Posterior vena cava (tissue), 2 donors: ENCODE measurements at places on chromosomes 12 and 14. TPM values are rescaled to one million over a fixed set of nuclear protein-coding genes. Genes with fewer than 3 reads are reported as not detected.
A peak's percentile ranks its signal among the peaks of the same experiment; 100 is the strongest.

FSCB gene
- total RNA-seq = not detected

SPTLC2 gene
- total RNA-seq = 27.3 TPM

SCN8A gene
- 0.65 TPM for total RNA-seq

DLGAP5 gene
- 0.69 TPM for total RNA-seq

SERPINA12 gene
- total RNA-seq = not detected

TCTN2 gene
- 7.6 TPM for total RNA-seq

- DNase-seq = no peak
Observed at GRCh38 chr14:67889455-67889854, 69.9 kb downstream of the RAD51B start.

DNA sequence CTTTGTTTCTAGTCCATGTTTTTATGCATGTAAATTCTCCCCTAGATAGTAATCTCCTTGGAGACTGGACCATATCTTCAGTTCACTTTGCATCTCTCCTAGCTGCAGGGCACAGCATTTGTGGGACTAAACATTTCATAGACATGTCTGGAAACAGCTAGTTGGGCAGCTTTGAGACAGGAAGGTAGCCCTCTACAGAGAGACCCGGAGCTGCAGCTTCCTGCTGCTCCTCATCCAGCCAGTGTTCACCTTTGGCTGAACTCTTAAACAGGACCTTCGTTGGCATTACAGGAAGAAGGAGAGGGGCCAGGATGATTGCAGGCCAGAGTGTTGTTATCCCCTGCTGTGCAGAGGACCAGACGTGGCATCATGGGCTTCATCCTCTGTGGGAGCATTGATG is 52.9 kb downstream of the GNS start:
- DNase-seq = no peak

GRCh38 chr14:99352688-99353280 is 80.8 kb upstream of the BCL11B start:
- peak; percentile 49 for DNase-seq

- DNase-seq = no peak
Observed at GRCh38 chr12:109114644-109115043, 1.7 kb upstream of the ACACB start.

DNA sequence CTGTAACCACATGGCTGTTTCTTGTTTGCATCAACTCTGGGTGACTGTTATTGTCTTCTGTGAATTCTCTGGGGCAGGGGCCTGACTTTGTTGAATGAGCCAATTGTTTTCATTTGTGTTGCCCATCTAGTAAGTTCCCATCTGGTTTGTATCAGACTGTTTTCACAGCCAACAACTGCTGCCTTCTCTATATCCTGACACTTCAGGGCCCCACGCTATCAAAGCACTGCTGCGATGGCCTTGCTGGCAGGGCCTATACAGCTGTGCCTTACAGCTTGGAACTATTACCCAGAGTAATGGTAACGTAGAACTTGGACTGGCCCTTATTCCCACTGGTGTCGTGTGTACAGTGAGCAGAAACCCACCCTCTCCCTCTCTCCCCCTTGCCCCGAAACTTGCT is 104.3 kb upstream of the DACT1 start:
- no peak for DNase-seq

DNA sequence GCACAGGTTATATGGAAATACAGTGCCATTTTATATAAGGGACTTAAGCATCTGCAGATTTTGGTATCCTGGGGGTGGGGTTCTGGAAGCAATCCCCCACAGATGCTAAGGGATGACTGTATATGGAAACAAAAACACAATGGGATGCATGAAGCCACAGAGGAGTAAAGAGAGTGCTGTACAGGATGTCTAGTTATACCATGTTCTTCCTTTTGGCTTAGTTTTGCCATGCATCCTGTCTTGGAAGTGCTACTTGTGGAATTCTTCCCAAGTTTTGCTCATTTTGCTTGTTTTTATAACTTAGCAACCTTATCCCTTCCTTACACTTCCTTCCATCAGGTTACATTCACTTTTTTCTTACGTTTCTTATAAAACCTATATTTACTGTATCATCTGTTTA is 55.6 kb downstream of the TRMT5 start:
- DNase-seq = no peak

GRCh38 chr12:56886319-56886718 is 47.9 kb downstream of the SDR9C7 start:
- no peak for DNase-seq

DNA sequence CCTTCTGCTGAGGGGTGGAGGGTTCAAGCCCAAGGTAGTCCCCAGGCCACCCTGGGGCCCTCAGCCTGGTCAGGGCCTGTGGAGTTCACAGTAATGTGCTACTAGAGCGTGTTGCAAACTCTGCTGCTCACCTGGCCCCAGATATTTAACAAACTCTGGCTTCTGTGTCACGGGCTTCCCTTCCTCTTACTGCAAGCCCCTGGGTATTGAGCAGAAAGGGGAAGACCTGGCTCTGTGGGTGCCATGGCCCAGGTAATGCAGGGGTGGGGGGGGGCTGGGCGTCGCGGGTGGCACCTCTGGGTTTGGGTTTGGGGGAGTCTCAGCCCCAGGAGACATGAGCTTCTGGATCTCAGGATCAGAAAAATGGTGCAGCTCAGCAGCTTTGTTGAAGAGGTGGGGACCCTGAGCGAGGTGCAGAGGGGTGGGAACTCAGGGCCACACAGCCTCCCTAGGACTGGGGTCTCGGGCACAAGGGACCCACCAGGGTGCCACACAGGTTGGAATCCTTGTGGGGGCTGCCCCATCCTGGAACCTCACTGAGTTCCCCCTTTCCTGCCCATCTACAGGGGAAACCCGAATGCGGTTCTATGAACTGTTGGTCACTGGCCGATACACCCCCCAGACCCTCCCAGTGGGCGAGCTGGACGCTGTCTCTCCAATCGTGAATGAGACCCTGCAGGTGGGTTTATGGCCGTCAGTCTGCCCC is 4.0 kb downstream of the SETD1B start:
- no peak for DNase-seq

GRCh38 chr12:64403707-64404469 is at the start of gene XPOT:
XPOT (plus strand) TSS chr12:64404392; CDS start chr12:64410036, 5,644 bp downstream.
- DNase-seq = peak; percentile 98

DNA sequence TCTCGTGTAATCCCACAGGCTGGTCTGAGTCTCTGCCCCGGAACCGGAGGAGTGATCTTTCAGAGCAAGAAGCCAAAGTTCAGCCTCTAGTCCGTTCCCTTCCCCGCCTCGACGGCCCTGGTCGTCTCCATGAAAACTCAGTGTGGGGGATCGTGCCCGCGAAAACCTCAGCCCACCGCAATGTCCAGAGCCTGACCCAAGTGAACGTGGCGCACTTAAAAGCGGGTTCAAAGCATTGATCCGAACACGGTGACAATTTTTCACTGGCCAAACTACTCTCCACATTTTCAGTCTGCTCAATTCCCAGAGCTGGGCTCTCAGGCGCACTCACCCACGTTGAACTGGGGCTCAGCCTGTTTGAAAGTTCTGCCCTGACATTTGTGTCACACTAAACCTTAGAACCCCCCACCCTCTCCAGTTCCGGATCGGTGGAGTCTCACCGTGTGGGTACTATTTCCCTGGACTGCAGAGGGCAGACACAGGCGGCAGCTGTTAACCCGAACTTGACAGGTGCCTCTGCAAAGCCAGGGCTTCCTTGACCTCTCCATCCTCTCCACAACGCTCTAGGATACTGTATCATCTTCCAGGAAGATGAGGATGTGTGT is 886 bp upstream of the PRICKLE1 start:
- no peak for DNase-seq

DNA sequence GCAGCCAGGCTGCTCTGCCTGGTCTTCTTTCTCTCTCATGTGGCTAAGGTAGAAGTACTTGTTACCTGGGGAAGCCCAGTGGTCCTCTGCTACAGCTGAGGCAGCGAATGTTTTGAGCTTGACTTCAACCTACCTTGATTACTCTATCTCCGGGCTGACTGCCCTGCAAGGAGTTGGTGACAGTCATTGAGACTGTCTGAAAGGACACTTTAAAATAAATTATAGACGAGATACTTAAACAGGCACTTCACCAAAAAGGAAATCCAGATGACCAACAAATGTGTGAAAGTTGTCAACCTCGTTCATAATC is 474 bp upstream of the CIT start:
- no peak for DNase-seq

DNA sequence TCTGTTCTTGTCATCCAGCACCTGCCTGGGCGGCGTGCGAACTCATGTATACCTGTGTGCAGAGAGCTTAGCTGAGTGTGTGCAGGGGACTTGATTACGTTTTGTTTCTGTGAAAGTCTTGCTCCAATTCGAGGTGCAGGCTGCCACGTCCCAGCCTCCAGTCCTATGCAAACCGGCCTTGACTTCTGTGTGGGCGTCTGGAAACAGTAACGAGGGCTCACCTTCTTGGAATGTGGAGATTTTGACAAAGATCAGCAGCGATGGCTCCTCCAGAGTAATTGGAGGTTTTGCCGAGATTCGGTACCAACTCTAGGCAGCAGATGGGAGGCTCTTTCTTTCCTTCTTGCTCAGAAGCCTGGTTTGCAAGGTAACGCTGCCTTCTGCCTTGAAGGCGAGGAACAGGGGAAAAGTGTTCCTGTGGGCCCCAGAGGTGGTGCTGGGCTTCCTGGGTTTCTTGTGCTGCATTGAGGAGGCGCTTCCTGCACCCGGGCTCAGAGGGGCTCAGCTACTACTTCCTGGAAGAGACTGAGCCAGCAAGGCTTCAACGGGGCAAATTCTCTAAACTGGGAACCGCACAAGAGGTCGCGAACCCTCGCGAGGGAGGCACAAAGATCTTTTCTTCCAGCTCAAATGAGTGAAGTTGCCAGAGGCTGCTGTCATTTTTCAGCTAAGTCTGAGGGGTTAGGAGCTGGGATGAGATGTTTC is 249.0 kb downstream of the AACS start:
- DNase-seq = no peak

GRCh38 chr14:90795744-90796143 is 20.5 kb downstream of the TTC7B start:
- no peak for DNase-seq

DNA sequence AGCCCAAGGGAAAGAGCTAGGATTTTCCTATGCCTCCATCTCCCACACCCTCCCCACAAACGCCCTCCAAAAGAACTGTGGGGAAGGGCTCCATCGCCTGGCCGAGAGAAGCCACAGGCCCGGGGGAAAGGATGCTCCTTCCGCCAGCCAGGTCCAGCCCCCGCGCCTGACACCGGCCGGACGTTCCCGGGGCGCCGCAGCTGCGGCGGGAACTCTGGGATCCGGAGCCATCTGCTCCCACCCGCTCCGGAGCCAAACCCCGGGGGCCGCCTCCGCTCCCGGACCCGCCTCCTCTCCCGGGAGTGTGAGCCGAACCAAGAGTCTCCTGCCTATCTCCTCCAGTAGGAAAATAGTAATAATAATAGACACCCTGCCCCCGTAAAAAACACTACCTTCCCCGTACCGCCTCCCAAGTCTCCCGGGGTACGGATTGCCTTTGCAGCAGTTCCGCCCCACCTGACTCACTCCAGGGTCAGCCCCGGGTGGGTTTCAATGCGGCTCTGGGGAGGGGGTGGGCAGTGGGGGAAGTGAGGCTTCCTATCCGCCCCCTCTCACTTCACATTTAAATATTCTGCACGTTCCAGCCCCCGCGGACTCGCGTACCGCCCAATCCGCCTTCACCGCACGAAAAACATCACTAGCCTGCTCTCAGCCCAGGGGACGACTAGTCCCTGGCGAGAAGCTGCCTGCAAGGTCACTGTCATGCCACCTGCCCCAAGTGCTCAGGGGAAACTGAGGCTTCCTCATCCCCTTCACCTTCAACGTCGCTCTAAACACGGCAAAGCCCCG is 2.4 kb downstream of the AGAP2 start:
- peak; percentile 79 for DNase-seq

DNA sequence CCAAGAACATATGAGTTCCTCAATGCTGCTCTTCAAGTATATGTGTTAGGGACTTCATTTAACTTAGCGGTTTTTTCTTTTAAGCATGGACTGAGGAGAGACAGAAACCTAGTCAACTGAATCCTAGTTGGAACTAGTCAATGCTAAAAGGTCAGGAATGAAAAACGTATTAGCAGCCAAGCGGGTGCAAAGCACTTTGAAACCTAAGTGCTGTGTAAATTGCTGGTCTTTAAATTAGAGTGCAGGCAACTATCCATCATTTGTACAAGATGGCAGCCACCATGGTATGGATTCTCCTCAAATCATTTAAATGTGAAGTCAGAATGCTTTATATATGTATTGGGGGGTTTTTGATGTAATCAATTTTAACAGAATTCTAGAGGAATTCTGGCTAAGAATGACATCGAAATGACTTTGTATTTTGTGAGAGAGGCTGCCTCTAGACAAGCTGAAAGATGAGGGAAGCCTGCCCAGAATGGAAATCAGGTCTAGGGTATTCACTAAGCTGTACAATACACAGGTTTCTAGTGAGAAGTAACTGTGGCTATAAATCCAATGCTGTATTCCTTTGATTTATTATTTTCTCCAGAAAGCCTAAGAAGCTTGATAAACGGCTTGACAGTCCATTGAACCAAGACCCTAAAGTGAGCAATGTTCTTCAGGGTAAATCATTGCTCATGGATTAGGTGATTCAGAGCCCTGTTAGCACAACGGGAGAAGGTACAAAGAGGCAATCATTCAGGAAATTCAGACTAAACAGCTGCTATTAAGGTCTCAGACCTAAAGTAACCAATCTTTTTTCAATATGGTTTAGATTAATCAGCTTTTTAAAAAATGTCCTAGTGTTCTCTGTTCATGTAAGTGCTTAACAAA is 198.8 kb downstream of the ANO2 start:
- DNase-seq = no peak

DNA sequence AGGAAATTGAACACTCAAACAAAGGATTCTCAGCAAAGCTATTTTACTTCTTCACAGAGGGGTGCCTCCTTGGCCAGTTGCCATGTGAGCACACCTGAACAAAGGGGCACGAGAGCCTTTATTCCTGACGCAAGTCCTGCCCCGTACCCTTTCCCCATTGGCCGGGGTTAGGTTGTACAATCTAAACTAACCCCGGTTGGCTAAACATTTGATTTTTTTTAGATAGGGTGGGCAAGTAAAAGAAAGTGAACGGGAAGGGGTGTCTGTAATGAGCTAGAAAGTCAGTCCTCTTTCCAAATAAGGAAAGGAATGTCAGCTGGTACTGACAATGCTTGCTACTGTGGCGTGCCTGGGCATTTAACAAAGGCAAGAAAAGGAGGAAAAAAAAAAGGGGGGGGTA is 135.5 kb upstream of the CDKN3 start:
- no peak for DNase-seq

- no peak for DNase-seq
Observed at GRCh38 chr12:18837025-18837424, 99.1 kb downstream of the CAPZA3 start.
